ENCODE measurements at places on chromosomes 16 and 17.

- peak; percentile 81 for DNase-seq
Observed at GRCh38 chr17:74770498-74771318, 5.4 kb downstream of the NAT9 start.

DNA sequence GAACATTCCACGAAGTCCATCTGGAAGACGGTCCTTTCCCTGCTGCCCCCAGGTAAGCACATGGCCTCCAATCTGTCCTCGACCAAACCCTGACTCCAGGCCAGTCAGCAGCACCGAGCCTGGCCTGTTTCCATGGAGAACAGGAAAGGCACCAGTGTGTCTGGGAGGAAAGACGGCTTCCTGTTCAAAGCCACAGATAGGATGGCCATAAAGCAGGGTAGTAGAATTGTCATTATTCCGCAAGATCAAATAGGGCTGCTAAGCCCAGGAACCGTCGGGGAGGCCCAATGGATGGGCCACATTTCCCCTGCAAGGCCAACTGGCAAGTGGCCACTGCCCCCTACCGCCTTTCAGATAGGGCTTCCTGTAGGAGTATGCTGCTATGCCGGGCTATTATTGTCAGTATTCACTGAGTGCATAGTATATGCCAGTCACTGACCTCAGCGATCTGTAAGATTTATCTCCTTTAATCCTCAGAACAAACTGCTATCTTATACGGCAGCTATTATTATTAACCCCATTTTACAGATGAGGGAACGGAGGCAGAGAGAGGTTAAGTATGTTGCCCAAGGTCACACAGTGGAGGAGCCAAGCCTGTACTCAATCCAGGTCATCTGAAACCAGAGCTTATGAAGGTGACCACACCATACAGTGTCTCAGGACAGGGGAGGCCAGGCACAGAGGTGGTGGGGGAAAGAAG, 23.0 kb upstream of the PLCG2 start:
- no peak for DNase-seq

- no peak for DNase-seq
Observed at GRCh38 chr16:86477642-86478041, 32.7 kb upstream of the FOXF1 start.

DNA sequence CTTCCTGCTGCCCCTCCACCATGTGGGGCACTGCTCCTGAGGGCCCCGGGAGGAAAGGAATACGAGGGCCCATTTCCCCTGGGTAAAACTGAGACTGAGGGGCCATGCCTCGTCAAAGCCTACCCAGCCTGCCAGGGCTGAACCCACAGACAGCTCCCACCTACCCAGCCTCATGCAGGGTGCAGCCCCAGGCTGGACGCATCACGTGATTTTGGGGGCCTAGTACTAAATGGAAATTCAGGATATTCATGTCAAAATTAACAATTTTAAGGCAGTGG, 3.4 kb upstream of the OSGIN1 start:
- DNase-seq, result no peak

DNA sequence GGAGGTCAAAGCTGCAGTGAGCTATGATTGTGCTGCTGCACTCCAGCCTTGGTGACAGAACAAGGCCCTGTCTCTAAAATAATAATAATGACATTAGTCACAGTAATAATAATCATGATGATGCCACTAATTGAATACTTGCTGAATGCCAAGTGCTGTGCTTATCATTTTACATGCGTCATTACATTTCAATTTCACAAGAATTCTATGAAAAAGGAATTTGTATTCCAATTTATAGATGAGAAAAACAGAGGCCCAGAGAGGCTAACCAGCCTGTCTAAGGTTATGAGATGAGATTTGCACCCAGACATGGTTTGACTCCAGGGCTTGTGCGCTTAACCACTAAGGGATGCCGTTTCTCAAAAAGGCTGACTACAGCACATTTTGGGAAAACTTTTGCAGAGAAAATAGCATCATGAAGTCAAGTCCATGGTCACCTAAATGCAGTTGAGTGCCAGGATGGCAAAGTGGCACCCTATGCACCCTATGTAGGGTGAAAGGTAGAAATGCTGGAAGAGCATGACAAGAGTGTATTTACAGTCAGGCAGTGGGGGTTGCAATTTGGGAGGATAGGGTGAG, 144.3 kb upstream of the CACNG3 start:
- DNase-seq, result no peak

DNA sequence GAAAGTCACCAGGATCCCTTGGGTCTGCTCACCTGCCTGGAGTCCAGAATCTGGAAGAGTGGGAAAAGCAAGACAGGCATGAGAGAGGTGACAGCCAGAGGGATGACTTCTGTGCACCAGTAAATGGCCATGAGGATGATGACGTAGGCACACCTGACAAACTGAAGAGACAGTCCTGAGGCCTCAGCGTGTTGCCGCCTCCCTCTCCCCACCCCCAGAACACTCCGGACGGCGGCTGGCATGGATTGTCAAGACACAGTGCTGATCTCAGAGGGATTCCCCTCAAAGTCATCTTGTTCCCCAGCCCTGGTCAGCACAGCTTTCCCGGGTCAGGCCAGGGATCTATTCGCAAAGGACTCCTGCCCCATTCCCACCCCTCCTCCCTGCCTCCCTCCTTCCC, 6.2 kb downstream of the SLC13A5 start:
- no peak for DNase-seq

DNA sequence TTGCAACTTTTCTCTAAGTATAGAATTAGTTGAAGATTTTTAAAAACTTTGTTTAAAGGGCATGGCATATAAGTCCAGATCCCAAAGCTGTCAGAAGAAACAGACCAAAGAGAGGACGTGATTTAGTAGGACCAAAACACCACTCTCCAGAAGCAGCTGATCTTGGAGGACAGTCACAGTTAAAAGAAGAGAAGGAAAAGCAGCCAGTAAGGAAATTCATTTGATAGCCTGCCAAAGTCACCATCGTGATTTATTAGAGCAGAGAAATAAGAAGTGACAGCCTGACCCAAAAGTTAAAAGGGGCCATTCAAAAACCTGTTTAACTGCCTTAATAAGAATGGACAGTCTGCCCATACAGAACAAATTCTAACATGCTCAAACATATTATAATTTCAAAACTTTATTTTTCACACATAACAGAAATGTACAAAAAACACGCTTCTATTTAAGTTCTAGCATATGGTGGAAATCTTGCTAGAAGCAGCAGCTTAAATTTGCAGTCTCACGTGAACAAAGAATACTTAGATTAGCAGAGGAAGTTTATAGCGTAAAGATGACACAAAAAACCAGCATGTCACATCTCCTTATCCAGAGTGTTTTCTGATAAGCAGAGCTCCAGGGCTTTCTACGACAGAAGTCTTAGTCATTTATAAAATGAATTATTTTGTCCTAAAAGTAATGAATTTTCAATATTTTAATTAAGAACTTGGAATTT, 37.2 kb downstream of the TXNDC11 start:
- no peak for DNase-seq

- no peak for DNase-seq
Observed at GRCh38 chr16:35752012-35752772, 2292.8 kb downstream of the TP53TG3F start.

DNA sequence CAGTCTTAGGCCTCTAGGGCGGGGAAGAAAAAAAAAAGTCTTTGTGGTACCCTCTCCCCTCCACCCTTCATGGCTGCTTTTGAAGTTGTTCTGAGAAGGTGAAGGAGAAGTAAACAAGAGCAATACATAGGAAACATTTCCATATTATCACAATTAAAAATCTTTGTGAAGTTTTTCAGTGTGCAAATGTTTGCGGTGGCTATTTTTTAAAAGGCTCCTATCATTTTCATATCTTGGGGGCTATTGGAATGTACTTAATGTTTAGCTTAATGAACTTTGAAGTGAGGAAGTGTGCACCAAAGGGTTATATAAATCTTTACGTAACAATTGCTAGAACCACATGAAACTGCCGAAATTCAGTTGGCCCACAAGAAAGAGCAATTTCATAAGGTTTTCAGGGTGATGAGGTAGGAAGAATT, 7.6 kb downstream of the NOL11 start:
- no peak for DNase-seq

GRCh38 chr17:72404872-72405271, 284.1 kb downstream of the SOX9 start:
- no peak for DNase-seq

DNA sequence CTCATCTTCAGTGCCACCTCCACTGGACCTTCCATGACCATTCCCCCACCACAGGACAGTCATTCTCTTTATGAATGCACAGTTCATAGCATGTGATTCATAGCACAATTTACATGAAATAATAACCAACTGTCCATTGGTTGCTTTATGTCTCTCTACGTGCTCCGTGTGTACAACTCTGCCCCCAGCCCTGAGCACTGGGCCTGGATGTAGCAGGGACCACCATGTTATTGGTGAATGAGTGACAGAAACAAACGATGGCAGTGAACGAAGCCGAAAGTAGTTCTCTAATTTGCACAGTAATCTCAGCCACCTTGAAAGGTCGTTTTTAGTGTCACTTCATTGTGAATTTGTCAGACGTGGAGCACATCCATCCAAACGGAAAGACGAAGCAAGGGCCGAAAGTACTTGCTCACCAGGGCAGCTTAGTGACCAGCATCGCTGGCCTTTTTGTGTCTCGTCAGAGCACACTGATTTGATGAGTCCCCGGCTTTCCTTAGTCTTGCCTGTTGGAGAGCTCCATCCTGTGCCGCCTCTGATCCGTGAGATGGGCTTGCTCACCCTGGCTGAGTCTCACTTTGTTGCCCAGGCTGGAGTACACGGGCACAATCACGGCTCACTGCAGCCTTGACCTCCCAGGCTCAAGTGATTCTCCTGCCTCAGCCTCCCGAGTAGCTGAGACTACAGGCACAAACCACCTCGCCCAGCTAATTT, 95.3 kb downstream of the CMIP start:
- no peak for DNase-seq

DNA sequence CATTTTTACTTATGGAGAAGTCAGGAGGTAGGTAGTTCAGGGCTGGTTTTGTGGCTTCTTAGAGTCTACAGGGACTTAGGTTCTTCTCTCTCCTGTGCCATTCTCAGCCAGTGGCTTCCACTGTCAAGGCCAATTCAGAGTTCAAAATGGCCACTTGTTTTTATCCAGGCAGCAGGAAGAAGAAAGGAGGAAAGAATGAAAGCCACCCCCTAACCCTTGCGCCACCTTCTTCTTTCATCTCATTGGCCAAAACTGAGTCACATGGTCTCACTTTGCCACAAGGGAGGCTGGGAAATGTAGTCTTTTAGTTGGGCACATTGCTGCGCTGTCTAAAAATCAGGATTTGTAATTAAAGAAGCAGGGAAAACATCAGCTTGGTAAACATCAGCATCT, 60.8 kb upstream of the MED9 start:
- DNase-seq, result no peak

GRCh38 chr17:8117980-8118768, at the start of gene ALOXE3:
ALOXE3 (minus strand) TSS chr17:8118514; CDS start chr17:8117990, 524 bp downstream.
- DNase-seq, result peak; percentile 66

GRCh38 chr16:75244844-75245758, 6.3 kb downstream of the BCAR1 start:
- peak; percentile 91 for DNase-seq

GRCh38 chr17:49779739-49780231, 8.7 kb upstream of the KAT7 start:
- no peak for DNase-seq

GRCh38 chr17:32445074-32445415, 735 bp downstream of the PSMD11 start:
- no peak for DNase-seq

GRCh38 chr16:30076276-30076791, 540 bp downstream of the PPP4C start:
- peak; percentile 66 for DNase-seq

DNA sequence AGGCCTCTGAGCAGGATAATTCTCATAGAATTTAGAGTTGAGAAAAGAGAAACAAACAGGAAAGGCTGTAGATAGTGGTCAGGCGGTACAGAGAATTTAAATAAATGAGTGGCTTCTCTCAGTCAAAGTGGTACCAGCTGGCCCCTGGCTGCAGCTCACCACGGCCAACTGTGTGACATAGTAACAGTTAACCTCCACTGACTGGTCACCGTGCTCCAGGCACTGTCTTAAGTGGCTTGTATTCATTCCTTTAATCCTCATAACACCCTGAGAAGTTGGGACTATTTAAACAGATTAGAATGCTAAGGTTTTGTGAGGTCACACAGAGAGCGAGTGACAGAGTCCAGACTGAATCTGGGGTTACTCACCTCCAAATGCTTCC, 108.9 kb downstream of the GNAO1 start:
- no peak for DNase-seq

DNA sequence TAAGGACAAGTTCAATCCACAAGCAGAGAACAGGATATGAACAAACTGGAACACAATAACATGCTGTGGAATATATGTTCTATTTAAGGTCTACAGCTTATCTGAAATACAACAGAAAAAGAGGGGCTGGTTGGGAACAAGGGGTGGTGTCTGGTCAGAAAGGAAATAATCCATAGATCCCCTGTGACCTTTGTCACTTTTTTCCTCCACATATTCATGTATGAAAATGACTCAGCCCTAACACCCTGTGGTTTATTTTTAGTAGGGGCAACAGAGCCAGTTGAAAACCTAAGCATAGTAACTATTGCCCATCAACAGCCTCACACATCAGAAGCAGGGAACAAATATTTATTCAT, 12.3 kb upstream of the SPAG9 start:
- no peak for DNase-seq

GRCh38 chr16:11320170-11320569, 25.1 kb upstream of the RMI2 start:
- no peak for DNase-seq

DNA sequence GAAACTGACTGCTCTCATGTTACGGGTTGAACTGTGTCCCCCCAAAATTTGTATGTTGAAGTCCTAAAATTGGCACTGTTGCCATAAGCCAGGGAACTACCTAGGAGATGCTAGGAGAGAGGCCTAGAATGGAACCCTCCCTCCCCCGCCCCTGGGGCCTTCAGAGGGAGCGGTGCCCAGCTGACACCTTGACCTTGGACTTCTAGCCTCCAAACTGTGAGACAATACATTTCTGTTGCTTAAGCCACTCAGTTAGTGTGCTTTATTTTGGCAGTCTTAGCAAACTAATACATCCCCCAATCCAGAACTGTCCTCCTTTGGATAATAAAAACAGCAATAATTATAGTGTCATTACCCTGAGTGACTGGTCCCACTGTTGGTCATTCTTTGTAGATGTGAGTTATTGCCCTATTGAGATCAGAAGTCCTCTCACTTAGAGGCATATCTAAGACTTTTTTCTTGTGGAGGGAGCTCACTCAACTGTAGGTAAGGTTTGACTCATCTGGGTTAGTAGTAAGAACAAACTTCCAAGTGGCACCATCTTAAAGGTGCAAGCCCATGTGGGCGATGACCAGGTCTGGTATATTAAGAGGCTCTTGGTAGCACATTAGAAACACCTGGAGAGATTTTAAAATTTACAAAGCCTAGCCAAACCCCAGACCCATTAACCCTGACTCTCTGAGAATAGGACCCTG, 93.0 kb upstream of the HLF start:
- DNase-seq, result no peak

DNA sequence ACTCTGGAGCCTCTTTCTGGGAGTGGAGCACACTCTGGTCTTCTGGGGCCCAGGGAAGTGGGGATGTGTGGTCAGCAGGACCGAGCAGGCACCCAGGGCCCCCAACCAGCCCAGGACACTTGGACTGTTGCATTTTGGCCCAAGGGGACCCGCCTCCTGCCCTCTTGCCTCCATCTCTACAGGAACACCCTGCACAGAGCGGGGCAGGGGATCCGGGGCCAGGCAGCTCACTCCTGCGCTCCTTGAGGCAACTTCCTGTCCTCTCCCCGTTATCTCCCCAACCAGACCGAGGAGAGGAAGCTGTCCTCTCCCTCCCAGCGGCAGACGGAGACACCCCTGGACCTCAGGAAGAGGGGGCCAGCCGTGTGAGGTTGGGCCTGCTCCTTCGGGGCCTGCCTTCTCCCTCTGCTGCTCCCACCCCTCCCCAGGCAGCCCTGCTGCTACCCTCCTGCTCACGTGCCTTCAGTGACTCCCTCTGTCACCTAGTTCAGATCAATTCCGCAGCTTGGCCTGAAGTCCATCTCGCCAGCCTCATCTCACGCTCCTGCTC, 10.0 kb upstream of the ATP2A3 start:
- no peak for DNase-seq

Data from right cardiac atrium (tissue), 5 donors.